ENCODE measurements at places on chromosomes 11 and 22.

DNA sequence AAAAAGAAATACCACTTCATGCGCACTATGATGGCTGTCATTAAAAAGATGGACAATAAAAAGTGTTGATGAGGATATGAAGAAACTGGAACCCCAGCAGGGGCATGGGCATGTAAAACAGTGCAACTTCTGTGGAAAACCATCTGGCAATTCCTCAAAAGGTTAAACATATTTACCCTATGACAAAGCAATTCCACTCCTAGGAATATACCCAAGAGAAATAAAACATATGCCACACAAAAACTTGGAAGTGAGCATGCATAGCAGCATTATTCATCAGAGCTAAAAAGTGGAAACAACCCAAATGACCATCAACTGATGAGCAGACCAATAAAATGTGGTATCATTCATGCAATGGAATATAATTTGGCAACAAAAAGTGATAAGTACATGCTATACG, 50.1 kb downstream of the LRRC32 start:
- no peak for DNase-seq

GRCh38 chr11:41301023-41301422, 158.4 kb downstream of the LRRC4C start:
- no peak for DNase-seq

- no peak for DNase-seq
Observed at GRCh38 chr22:37103151-37103550, 6.4 kb downstream of the TMPRSS6 start.

DNA sequence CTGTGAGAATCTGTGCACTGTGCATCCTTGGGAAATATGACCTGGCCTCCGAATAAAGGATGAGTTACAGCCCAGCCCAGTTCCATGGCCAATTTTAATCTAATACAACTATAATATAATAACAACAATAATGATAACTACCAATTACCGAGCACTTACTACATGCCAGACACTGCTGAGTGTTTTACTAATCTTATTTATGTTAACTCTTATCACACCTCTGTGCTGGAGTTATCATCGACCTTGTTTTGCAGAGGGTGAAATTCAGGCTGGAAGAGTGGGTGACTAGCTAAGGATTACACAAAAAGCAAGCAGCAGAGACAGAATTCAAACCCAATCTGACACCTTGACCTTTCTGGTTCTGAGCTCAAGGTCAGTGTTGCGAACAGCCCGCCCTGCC, 83.9 kb downstream of the GALNT18 start:
- DNase-seq: no peak

GRCh38 chr11:94295534-94295933, 8.8 kb upstream of the IZUMO1R start:
- no peak for DNase-seq

DNA sequence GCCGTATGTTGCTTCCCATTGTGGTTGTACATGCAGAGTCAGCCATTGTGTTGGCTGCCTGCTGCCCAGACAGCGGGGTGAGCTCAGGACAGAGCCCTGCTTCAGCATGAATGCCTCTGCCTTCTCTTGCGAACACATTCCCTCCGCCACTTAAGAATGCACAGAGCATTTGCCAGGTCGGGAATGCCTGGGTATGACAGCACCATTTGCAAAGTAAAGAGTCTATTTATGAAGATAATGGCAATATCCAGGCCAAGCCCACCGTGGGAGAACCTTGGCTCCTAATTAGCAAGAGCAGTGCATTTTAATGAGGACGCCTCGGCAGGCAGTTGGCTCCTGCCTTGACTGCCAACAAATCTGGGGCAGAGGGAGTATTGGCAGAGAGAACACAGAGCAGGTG, 62.5 kb upstream of the SORL1 start:
- DNase-seq: peak; percentile 53

GRCh38 chr22:27114186-27114585, 456.8 kb downstream of the MIAT start:
- no peak for DNase-seq

- no peak for DNase-seq
Observed at GRCh38 chr22:36097880-36098279, 62.7 kb downstream of the APOL3 start.

- peak; percentile 94 for DNase-seq
Observed at GRCh38 chr22:42553475-42554361, at the start of gene SERHL2. Gene SERHL2 (plus strand): TSS chr22:42553956. CDS start chr22:42554021, 65 bp downstream.

- peak; percentile 79 for DNase-seq
Observed at GRCh38 chr11:12862696-12863469, 146.2 kb upstream of the RASSF10 start.

GRCh38 chr11:89612096-89612495, 98.0 kb upstream of the TRIM77 start:
- DNase-seq: peak; percentile 22

DNA sequence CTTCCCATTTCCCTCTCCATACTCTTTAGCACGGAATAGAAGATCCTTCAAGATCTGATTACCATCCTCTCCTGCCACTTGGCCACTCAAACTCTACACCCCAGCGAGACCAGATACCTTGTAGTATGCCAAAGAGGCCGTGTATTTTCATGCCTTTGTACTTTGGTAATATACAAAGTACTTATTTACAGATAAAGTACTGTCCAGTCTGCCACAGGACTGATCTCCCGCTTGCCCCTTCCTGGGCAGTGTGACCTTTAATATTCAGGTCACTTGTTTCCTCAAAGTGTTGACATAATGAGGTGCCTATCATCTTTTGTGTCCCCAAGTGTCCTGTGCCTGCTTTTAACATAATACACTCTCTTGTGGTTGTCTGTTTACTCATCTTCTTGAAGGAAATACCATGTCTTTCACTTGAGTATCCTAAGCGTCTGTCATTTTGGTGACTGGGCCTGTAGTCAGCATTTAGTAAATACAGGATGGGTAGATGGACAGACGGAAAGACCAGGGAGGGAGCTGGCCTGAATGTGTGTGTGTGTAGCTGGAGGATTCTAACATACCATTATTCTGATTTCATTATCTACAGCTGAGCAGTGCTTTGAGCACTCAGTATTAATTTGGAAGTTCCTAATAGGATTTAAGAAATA, 137.4 kb downstream of the NAV2 start:
- no peak for DNase-seq

DNA sequence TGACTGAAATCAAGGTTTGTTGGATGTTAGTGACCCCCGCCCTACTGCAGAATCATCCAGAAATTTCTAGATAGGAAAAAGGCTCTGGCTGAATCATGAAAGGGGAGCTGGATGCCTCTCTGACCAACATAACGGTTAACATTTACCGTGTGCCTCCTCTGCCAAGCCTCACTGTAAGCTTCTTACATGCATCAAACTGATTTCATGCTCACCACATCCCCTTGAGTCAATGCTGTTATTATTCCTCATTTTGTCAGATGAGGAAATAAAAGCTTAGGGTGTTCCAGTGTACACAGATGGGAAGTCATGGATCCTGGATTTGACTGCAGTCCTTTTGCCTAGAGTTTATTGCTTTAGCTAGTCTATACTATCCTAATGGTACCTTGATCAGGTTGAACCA, 5.9 kb upstream of the HMOX1 start:
- peak; percentile 28 for DNase-seq

GRCh38 chr11:2827256-2827655, 58.3 kb downstream of the CDKN1C start:
- DNase-seq: no peak

DNA sequence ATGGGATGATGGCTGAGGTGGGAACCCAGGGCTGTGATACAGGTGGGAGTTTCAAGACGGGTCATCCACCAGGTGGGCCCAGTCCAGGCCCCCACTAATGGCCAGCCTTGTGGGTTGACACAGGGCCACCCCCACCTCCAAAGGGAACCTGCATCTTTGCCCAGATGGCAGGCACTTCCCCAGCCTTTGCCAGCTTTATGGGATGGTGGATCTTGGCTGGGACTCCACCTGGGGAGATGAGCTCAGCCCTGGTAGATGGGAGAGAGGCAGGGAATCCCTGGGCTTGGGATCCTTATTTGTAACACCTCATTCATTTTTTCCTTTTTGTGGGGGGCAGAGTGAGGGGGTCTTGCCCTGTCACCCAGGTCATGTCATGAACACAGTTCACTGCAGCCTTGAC, 33.4 kb downstream of the CD82 start:
- no peak for DNase-seq

DNA sequence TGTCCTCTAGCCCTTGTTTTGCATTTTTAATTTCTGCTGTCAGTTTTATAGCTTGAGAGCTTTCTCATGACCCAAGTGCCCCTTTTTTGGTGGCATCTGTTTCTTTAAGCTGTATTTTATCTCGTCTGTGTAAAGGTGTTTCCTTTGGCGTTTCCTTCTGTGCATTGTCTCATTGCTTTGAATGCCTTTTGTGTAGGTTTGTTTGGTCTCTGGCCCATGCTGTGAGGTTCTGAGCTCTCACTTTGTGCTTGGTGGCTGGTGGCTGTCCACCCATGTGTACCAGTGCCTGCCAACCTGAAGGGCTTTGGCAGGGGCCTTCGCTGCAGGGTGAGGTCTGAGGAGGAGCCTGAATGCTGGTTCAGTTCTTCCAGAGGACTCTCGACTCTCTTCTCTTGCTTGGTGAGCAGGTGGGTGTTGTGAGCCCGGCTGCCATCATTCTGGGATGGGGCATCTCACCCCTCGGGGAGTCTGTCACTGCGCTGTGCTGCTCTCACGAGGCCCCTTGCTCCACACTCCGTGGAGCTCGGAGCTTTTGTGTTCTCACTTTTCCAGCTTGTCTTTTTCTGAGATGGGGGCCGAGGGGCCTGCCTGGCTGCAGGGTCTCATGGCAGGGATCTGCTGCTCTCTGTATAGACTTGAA, 14.9 kb downstream of the AP2A2 start:
- DNase-seq: no peak

GRCh38 chr11:123187665-123188507, 7.2 kb downstream of the CLMP start:
- peak; percentile 52 for DNase-seq

DNA sequence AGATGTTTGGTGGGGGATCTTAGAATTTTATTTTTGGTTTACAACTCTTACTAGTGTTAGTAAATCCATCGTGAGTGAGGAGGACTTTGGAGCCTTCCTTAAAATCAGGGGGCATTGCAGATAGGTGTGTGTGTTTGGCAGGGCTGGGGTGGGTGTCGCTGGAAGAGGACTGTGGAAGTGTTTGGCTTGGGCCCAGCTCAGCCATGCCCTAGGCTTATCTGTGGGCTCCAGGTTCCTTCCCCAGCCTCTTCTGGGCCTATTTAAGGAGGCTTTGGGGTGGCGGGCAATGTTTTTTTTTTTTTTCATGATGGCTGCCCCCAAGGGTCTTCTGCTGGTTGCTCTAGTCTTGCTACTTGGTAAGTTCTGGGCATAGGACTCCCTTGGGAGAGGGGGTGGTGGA, 22.1 kb downstream of the MTFP1 start:
- DNase-seq: no peak

GRCh38 chr22:22469527-22469926, 39.0 kb downstream of the ZNF280B start:
- no peak for DNase-seq

- peak; percentile 81 for DNase-seq
Observed at GRCh38 chr11:65491614-65492386, 7.0 kb upstream of the MALAT1 start.

- DNase-seq: no peak
Observed at GRCh38 chr11:23123753-23124152, 263.5 kb upstream of the CCDC179 start.

GRCh38 chr11:60946601-60947264, 5.2 kb downstream of the SLC15A3 start:
- DNase-seq: peak; percentile 55

DNA sequence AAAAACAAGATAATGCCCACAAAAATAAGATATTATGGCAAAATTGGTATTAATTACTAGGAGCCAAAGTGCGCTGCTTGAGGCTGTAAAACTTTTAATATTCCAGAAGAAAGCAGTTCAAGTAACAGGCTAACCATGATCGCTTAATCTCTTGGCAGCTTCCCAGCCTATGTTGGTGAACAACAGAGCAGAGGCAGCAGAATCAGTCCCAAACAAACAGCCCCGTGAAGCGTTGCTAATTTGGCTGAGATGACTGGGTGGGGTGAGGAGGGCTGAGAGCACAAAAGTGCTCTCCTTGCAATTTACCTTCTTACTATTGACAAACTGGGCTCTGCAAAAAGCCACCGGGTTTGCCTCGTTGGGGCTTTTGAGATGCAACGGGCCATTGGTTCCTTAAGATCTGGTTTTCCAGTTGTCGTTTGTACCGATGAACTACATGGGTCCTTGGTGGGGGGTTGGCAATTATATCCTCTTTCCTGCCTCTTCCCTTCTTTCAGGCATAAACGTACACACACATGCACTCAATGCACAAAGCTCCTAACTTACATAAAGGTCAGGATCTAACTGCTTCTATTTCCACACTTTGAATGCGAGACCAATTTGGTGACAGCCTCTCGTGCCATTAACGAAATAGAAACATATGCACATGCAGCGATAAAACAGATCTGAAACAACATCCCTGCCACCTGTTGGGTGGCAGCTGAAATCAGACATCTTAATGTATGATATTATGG, 407.6 kb upstream of the CADM1 start:
- DNase-seq: peak; percentile 48

- DNase-seq: no peak
Observed at GRCh38 chr11:131932584-131933325, 562.3 kb downstream of the NTM start.

DNA sequence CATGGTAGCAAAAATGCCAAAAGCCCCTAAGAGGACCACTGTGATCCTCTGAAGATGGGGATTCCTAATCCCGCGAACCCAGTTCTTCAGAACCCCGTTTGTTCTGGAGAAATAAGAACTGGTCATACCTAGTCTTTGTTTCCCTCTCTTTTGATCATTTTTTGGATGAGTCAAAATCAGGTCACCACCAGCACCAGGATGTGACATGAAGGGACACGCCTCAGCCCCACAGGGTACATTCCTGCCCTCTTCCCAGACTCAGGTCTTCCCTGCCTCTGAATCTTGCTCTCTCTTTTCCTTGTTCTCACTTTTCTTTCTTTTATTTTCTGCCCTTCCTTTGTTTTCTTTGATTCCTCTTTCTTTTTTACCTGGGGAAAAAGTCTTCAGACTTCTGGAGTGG, 14.6 kb upstream of the ANO1 start:
- DNase-seq: no peak

- DNase-seq: no peak
Observed at GRCh38 chr11:126481303-126481680, 125.8 kb downstream of the ST3GAL4 start.

DNA sequence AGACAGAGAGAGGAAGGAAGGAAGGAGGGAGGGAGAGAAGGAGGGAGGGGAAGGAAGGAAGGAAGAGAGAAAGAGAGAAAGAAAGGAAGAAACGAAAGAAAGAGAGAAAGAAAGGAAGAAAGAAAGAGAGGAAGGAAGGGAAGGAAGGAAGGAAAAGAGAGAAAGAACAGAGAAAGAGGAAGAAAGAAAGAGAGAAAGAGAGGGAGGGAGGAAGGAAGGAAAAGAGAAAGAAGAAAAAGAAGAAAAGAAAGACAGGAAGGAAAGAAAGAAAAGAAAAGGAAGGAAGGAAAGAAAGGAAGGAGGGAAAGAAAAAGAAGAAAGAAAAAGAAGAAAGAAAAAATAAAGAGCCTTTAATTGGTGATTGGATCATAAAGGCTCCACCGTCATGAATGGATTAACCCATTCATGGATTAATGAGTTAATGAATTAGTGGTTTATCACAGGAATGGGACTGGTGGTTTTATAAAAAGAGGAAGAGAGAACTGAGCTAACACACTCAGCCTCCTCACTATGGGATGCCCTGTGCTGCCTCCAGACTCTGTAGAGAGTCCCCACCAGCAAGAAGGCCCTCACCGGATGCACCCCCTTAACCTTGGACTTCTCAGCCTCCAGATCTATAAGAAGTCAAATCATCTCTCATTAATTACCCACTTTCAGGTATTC, 9.0 kb upstream of the PLAAT2 start:
- DNase-seq: no peak

Measured in muscle of leg (tissue), 16 donors.